Iris pigment epithelial cell (primary cell): ENCODE measurements at places on chromosomes 11 and 22.

- DNase-seq, result peak; percentile 86
Measured at GRCh38 chr11:94767701-94768601, at the start of gene AMOTL1. TSS of gene AMOTL1 (plus strand) at chr11:94768356. CDS start at chr11:94768512, 156 bp downstream.

GRCh38 chr22:31872209-31872608 is 72.1 kb upstream of the YWHAH start:
- peak; percentile 22 for DNase-seq

GRCh38 chr11:131073167-131073566 is 156.9 kb upstream of the SNX19 start:
- DNase-seq, result no peak

- DNase-seq, result no peak
Measured at GRCh38 chr11:105799728-105800462, 190.0 kb downstream of the GRIA4 start.

DNA sequence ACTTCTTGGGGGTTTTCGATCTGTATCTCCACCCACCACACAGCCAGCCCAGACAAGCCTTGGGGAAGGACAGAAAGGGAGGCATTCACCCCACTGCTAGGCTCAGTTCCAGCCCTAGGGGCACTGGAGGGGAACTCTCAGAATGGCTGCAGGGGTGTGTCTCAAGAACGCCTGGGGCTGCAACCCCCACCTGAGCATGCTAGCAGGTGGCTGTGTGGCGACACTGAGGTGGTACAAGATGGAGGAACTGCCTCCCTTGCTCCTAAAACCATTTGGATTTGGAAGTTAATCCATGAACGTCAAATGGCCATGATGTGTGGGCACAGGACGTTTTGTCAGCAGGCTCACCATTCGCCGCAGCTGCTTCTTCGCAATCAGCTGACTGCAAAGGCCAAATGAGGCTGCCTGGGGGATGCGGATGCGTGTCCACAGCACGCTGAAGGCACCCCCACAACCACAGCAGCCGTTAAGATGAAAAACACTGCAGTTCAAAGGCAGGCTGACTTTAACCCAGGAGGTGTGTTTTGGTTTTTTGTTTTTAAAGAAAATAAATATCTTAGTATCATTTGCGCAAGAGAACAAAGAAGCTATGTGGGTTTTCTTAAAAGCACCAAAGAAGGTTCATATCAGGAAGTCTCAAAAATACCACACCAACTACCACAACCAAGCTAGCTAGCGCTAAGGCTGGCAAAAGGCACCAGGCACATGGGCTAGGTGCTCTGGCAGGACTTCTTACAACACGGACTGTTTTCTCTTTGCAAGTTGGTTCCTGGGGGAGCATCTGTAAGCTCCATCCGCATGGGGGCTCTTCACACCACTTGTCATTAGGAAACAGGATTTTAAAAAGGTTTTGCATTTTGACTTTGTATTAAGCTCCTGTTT is 22.2 kb upstream of the NAP1L4 start:
- peak; percentile 17 for DNase-seq
